ENCODE measurements at places on chromosomes 1 and 21.

- DNase-seq = no peak
These were observed 7.2 kb downstream of the KIFAP3 start for GRCh38 chr1:170067253-170067819.

- no peak for DNase-seq
These were observed 260.3 kb upstream of the SGIP1 start for GRCh38 chr1:66273656-66274055.

DNA sequence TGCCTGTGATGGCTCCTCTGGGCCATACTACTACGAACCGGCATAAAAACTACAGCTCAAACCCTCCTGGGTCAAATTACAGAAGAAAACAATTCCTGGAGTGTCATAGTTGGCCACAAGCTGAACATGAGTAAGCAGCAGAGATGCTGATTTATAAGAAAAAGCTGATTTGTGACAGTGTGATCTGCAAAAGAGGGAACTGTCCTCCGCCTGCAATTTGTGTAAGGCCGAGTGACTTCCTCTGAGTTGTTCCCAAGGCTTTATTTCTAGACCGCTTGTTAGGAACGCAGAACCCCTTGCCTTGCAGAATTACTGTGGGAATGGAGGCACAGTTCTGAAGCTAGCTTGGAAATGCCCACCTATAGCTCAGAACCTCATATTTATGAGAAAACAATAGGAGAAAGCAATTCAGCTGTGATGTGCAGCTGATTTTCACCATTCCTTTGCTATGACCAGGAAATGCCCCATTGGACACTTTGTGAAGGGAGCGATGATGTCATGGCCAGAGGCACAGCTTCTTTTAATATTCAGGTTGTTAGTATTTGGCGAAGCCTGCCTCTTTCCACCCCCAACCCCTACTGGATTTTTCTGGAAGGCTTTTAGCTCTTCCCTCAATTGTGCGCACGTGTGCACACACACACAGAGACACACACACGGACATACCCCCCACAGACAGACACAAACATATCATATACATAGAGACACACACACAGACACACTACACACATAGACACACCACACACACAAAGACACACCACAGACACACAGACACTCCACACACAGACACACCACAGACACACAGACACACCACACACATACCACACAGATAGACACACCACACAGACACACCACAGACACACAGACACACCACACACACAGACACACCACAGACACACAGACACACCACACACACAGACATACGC is 47.6 kb downstream of the IER5 start:
- no peak for DNase-seq

- no peak for DNase-seq
These were observed 57.9 kb downstream of the EPRS1 start for GRCh38 chr1:219988387-219988786.

GRCh38 chr1:170145770-170146676 is at the start of gene NTMT2:
Gene NTMT2 (plus strand): TSS chr1:170145959. CDS start chr1:170146108, 149 bp downstream.
- no peak for DNase-seq
